ENCODE measurements at places on chromosomes 5 and 9. TPM values are rescaled to one million over a fixed set of nuclear protein-coding genes. Genes with fewer than 3 reads are reported as not detected.

The ZBTB6 gene
- 9.9 TPM for total RNA-seq

The PRELID1 gene
- total RNA-seq = 248 TPM

The INSYN2B gene
- not detected for total RNA-seq

The SH3TC2 gene
- not detected for total RNA-seq

The PLPP7 gene
- not detected for total RNA-seq

The FOXD4 gene
- total RNA-seq = not detected

The FOXD1 gene
- 0.46 TPM for total RNA-seq

The KIF12 gene
- not detected for total RNA-seq

The GGTA1 gene
- total RNA-seq = not detected

The LNPEP gene
- total RNA-seq = 44.7 TPM

The DDX41 gene
- 145 TPM for total RNA-seq

The IL9 gene
- total RNA-seq = 136 TPM

The WDR38 gene
- not detected for total RNA-seq

The SHISAL2B gene
- total RNA-seq = not detected

The TGFBI gene
- total RNA-seq = 0.97 TPM

The POLR3G gene
- total RNA-seq = 9.6 TPM

The WWC1 gene
- 1.3 TPM for total RNA-seq

The NMUR2 gene
- total RNA-seq = not detected
